ENCODE measurements at places on chromosomes 3 and 15.

- DNase-seq: no peak
Observed at GRCh38 chr15:65258375-65259262, 28.1 kb downstream of the PARP16 start.

GRCh38 chr3:129122412-129123011 is 908 bp upstream of the RAB43 start:
- DNase-seq: no peak

DNA sequence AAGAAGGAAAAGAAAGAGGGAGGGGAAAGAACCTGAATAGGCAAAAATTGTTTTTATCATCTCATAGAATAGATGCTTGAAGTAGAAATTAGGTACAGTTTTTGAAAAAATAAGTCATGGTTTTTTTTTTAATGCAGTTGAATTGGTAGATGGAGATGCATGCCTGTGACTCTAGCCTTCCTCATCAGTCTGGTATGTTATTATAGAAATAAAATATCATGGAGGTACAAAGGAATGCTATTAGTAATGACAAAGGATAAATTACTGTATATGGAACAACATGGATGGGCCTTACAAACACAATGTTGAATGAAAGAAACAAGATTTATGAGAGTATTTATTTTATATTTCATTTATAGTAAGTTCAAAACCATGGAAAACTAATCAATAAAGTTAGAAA is 162.4 kb upstream of the GALNT15 start:
- DNase-seq: no peak

- DNase-seq: no peak
Observed at GRCh38 chr3:160556141-160556540, 9.2 kb downstream of the KPNA4 start.

GRCh38 chr3:13891492-13892073 is 11.7 kb upstream of the WNT7A start:
- DNase-seq: no peak

GRCh38 chr3:184172681-184173373 is 1.8 kb upstream of the AP2M1 start:
- DNase-seq: no peak

- DNase-seq: no peak
Observed at GRCh38 chr3:123379041-123379830, 69.7 kb downstream of the ADCY5 start.

DNA sequence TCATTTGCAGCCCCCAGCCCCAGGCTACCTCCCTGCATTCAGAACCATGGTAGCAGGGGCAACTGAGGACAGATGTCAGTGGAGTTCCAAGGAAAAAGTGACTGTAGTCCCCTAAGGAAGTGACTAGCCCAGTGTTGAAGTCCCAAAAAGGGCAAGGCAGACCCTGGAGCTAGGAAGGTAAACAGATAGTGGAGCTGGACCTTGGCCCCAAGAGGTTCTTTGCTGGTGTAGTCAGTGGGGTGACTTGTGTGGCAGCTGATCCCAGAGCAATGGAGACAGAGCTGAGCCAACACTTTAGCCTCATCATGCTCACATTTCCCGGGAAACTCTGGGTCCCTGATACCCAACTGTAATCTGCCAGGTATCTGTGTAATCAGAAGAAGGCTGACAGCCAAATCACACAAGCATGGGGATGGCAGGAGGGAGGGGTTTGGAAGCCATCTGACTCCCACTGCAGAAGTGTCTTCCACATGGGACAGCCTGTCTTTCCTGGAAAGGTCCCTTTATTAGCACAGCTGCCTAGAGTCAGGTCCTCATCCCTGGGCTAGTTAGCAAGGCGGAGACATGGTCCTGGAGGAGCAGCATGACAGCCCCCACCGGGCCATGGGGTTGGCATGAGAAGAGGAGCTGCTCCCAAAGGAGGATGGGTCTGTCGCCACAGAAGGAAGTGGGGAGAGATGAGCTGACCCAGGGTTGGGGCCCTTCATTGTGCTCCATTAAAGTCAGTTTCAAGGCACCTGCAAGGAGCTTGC is 39.8 kb downstream of the PXYLP1 start:
- no peak for DNase-seq

- DNase-seq: no peak
Observed at GRCh38 chr3:119768668-119769393, 13.1 kb upstream of the NR1I2 start.

DNA sequence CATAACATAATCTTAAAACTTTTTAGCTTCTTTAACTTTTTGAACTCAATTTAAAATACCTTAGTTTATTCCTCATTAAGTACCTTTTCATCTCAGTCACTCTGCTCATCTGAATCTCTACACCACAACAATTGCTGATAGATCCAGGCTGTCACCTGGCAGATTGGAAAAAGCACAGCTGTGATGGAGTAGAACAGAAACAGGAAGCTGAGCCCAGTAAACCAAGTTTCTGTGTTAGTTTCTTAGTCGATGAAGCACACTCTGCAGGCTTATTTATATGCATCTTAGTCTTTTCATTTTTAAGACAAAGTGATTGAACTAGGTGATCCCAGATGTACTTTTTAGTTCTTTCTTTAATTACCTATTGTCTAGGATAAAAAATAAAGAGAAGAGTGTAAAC is 1398.0 kb upstream of the ALCAM start:
- no peak for DNase-seq

GRCh38 chr3:60728006-60728405 is 523.2 kb downstream of the FHIT start:
- no peak for DNase-seq

GRCh38 chr3:146895026-146895749 is 290.0 kb upstream of the PLSCR5 start:
- no peak for DNase-seq

DNA sequence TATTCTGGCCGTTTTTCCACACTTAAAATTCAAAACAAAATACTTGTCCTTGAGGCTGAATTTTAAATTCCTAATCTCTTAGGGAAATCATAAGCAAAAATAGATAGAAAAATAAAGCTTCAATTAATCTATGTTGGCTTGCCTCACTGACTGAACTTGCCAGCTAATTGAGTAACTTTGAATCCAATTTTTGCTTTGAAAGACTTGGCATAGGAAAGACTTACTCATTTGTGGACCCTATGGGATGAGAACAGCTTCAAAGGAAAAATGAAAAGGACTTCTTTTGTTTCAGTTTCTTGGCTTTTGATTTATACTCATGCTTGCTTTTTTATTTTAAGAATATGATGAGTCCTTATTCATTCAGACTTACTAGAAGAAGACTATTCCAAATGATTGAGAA is 370.7 kb upstream of the RARB start:
- no peak for DNase-seq

- DNase-seq: no peak
Observed at GRCh38 chr15:62909257-62909656, 133.3 kb upstream of the TPM1 start.

Data from KG1 (cell line).